ENCODE measurements at places on chromosomes 4 and X.

- DNase-seq, result no peak
Measured at GRCh38 chr4:68950033-68950432, 1.6 kb downstream of the UGT2A3 start.

DNA sequence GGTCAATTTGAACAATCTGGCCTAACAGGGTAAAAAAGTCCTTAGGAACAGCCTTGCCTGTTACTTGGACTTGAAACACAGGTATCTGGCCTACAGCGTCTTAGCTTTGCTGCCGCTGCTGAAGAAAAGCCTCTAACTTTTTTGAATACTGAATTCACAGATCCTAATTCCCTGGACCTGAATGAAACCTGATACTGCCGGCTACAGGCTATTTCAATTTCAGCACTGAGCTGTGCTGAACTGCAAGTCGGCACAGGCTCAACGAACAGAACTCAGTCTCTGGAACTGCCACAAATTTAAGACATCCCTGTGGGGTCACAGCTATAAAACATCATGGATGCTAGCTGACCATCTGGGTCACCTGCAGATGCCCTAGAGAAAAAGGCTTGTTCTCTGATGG, 7.2 kb downstream of the NR0B1 start:
- DNase-seq, result no peak

GRCh38 chrX:41512394-41512793, 65.3 kb downstream of the NYX start:
- DNase-seq, result no peak

DNA sequence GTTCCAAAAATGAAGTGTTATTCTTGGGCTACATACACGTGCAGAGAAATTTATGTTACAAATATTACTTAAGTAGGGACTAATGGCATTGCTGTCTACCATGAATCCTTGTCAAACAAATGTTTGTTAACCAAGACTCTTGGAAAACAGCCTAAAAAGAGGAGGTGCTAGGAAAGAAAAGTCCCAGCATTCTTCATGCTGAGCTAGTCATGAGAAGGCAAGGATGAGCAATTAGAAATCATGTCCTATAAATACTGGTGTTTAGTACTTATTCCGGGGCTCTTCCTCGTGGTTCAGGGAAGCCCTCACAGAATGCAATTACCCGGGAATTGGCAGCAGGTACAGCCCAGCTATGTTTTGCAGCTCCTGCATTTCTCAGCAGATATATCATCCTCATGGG, 378.1 kb upstream of the FTHL17 start:
- no peak for DNase-seq

GRCh38 chr4:8608714-8609391, 16.3 kb downstream of the CPZ start:
- DNase-seq, result no peak

DNA sequence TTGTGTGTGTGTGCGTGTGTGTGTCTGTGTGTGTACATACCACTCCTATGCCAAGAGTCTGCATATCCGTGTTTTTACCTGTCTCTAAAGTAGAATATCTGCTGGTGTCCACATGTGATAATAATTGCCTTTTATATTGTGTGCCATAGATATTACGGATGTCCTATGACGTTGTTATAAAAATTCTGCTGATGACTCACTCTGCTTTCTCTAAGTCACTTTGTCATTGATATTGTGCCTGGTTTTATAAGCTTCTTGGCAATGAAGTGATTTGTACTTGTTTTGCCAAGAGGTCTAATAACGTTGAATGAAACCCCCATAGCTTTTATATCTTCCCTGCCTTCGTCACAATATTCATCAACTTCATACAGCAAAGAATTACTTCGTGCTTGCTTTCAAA, 102.6 kb upstream of the C1GALT1C1 start:
- DNase-seq, result no peak

DNA sequence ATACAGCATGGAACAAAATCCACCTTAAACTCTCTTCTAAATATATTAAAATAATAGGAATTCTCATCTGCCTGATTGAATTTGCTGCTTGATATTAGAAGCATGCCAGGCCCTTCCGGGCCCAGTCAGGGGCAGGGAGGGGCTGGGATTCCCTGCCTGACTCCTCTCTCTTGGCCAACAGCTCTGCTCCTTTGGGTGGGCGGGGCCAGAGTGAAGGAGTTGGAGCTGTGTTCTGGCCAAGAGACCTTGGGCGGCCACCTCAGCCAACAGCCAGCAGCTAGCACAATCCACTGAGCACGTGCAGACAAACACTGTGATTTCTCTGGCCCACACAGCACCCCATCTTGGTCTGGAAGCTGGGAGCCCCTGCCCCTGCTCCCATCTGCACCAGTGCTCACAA, 140.3 kb downstream of the PJA1 start:
- no peak for DNase-seq

GRCh38 chr4:35836596-35836995, 407.7 kb downstream of the ARAP2 start:
- DNase-seq, result no peak

GRCh38 chr4:141768954-141769353, 132.6 kb downstream of the IL15 start:
- no peak for DNase-seq

DNA sequence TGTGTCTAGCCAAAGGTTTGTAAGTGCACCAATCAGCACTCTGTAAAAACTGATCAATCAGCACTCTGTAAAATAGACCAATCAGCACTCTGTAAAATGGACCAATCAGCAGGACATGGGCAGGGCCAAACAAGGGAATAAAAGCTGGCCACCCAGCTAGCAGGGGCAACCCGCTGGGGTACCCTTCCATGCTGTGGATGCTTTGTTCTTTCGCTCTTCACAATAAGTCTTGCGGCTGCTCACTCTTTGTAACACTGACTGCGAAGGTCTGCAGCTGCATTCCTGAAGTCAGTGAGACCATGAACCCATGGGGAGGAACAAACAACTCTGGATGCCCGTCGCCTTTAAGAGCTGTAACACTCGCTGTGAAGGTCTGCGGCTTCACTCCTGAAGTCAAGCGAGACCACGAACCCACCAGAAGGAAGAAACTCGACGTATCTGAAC, 14.3 kb downstream of the HNRNPDL start:
- DNase-seq, result no peak

GRCh38 chrX:84099120-84099519, 88.9 kb downstream of the RPS6KA6 start:
- no peak for DNase-seq

- DNase-seq, result no peak
Measured at GRCh38 chr4:56134266-56134665, 185.5 kb downstream of the CEP135 start.

DNA sequence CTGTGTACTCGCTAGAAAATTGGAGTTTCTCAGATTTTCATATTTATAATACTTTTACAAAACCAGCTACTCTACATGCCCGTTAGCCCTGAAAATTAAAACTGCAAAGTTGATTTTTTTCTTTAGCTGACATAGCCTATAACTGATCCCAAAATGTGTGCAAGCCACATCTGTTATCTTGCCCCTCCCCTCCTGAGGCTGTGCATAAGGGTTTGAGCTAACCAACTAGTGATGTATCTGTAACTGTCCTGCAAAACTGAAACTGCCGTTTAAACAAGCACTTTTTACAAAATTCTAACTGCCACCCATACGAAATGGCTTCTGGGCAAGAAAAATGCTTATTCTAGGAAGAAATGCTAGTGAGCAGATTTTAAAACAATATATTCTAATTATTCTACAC, 59.1 kb downstream of the EDNRA start:
- DNase-seq, result no peak

- DNase-seq, result no peak
Measured at GRCh38 chr4:122045533-122045932, 93.7 kb upstream of the TRPC3 start.

DNA sequence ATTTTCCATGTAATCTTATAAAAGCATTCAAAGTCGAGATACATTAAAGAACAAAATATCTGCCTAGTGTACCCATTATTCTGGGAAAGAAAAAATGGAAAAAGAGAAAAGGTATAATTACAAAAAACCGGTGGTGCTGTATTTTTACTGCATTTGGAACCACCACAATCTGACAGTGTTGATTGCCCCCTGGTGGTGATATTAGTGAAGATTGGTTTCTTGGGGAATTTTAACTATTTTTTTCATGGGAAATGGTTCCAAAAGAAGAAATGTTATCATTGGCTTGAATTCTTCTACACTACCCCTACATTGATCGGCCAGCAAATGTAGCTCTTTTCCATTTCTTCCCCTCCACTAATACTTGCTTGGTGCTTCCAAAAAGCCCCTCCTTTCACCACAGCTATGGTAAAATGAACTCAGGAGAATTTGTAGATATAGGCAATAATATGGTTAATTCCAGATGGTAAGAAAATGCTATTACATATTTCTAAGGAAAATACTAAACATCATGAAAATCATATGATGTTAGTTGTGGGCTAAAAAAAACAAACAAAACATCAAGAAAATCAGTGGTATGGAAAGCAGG, 50.0 kb downstream of the COX18 start:
- no peak for DNase-seq

- DNase-seq, result no peak
Measured at GRCh38 chrX:142898164-142898563, 127.6 kb upstream of the SPANXN4 start.

- no peak for DNase-seq
Measured at GRCh38 chr4:113888006-113888405, 91.4 kb downstream of the ARSJ start.

DNA sequence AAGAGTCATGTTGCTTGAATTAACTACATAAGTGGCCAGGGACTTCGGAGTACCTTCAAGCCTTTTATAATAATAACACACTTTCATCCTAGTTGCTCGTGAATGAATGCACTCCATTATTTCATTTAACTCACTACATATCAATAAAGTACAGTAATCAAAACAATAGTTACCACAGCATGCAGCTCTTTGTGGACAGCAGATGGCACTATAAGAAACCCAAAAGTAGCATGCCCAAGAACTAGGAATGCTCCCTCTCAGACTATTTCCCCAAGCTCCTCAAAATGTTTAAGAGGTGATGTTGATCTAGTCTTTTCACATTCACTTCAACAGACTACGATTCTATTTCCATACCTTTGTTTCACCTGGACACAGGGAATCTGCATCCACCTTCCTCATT, 500.8 kb upstream of the DIAPH2 start:
- no peak for DNase-seq

DNA sequence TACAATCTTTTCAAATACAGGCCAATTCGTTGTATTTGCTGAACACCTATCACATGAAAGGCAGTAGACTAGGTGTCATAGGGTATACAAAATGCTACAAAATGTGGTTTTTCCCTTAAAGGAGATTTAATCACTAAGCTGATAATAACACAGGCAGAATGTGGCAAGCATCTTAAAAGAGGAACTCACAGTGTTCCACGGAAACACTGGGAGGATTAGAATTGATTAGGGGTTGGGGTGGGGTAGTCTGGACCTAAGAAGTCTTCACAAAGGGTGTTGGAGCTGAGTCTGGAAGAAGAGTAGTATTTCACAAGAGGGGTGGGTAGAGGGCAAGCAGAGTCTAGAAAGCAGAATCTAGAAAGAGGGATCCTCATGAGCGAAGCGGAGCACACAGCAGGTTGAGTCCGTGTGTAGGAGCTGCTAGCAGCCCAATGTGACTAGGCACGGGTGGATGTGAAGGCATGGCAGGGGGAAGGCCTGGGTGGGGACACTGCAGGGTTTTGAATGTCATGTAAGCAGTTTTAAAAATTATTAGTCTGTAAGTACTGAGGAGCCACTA, 123.6 kb downstream of the MGST2 start:
- DNase-seq, result no peak

GRCh38 chr4:76703123-76703490, 194.8 kb downstream of the SOWAHB start:
- no peak for DNase-seq

DNA sequence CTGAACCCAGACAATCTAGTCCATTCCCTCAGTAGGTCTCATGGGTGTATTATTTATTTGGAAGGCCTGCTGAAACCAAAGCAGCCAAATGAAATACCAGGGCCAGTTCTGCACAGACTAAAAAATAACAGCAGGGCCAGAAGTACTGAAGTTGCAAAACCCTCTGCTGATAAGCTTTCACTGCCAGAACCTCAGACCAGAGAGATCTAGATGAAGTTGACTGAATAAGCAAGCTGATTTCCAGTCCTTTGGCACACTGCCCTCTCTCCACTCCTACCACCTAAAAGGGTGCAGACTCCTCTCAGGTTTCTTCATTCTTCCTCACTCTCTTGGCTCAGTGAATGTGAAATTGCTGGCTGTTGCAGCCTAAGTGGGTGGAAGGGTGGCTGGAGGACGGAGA, 276.7 kb upstream of the KLF3 start:
- no peak for DNase-seq

- DNase-seq, result no peak
Measured at GRCh38 chr4:75015627-75016026, 82.7 kb downstream of the PARM1 start.

DNA sequence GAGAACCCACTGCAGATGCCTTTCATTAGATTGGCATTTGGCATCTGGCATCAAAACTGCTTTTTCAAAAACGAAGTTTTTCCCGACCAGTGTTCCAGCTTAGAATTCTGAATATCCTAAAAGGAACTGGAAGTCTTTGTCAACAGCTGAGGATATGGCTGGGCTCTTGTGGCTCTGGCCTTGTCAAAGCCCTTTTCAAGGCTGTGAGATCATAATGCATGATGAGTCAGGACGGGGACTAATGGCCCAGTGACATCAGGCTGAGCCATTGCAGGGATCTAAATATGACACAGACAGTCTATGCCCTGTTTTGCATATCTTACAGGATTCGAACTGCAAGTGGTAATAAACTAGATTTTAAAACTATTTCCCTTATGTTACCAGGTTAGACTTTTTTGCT, 306.4 kb downstream of the PTTG2 start:
- DNase-seq, result no peak

DNA sequence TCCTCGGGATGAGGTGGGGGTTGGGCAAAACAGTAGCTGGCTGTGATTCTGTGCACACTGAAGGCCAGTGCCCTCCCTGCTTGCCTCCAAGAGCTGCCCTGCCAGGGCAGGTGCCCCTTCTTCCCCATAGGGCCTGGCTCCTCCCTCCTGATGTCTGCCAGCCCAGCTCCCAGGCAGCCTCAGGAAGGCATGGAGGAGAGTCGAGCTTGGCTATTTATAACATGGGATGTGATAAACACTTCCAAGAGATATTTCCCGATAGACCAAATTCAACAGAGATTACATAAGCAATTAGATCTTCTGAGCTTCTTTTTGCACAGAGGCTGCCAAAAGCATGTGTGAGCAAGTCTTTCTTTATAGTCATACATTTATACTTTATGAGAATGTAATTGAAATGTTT, 45.3 kb upstream of the PJA1 start:
- no peak for DNase-seq

DNA sequence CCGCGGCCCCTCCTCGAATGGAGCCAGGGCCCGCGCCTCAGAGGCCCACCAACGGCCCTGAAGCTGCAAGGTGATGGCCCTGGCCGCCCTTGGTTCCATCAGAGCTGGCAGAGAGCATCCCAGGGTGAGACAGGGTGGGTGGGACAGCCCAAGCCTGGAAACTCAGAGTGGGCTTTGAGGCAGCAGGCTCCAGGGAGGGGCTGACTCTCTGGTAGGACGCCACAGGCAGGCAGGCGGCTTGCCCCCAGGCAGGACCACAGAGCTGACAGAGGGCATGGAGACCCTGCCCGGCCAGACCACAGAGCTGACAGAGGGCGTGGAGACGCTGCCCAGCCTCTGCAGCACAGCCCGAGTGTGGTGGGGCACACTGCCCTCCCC, 4.8 kb downstream of the MYL5 start:
- no peak for DNase-seq

Measured in stimulated activated CD4-positive, alpha-beta T cell treated with anti-CD3 and anti-CD28 coated beads, Interleukin-4, amount 100 ng/mL, for 1 hour (primary cell).